ENCODE measurements at places on chromosomes 1 and 21.

DNA sequence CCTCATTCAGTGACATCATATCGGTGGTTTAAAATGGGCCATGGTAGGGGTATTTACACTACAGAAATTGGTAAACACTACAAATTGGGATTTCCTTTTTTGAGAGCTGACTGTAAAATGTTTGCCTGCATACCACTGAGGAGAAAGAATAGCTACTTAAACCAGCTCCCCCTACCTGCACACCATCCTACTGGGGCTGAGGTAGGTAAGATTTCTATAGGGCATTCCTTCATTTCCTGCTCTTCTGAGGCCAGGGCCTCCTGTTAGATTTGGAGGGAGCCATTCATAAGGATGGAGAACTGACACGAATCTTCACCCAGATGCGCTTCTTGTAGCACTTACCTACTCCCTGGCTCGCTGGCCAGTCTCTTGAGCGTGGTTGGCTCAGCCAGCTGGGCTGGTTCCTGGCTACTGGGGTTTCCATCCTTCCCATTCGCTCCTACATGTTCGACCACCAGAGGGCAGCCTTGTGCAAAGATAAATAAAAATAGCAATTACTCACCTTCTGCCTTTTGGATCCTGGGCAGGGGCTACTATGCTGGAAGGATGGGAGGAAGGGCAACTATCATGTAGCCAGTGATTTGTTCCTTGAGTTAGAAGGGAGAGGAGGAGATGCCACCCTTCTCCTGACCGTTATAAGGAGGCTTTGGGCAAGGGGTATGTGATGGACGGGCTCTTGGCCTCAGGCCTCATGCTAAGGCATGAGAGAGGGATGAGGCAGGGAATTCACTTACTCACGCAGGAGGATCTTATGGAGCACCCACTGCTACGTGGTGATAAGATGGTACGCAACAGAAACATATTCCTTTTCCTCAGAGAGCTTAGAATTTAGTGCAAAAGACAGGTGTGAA lies 10.7 kb downstream of the OPTC start:
- H3K36me3 ChIP-seq, result no peaks in the 10 kb centered on the region
- no peak overlapping the region for H3K27ac ChIP-seq

DNA sequence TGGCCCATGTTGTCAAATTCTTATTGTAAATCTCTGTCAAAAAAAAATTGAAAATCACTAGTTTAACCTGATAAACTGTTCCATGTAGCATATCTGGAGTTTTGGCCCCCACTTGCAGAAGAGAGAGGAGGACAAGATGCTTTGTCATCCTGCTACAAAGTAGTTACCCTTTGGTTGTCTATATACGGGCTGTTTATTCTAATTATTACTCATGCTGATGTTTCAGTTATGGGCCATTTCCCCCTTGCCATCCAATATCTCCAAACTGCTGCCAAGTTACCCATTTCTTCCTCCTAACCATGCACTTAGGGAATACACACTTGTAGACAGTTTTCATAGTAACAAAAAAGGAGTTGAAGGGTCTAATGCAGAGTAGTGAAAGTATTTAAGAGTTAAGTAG lies 22.6 kb downstream of the STX12 start:
- H3K4me3 ChIP-seq, result no peak overlapping the region
- DNase-seq, result peak; percentile 52
- H3K36me3 ChIP-seq, result peaks cover 35% of the 10 kb centered on the region
- no peak overlapping the region for H3K27ac ChIP-seq
- H3K4me1 ChIP-seq, result no peaks in the 10 kb centered on the region

GRCh38 chr1:65946376-65946775 lies 153.7 kb downstream of the PDE4B start:
- H3K27me3 ChIP-seq, result no peaks in the 10 kb centered on the region
- no peaks in the 10 kb centered on the region for H3K36me3 ChIP-seq
- no peaks in the 10 kb centered on the region for H3K4me1 ChIP-seq

GRCh38 chr1:186654741-186655140 lies 25.5 kb downstream of the PTGS2 start:
- no peaks in the 10 kb centered on the region for H3K27me3 ChIP-seq
- H3K4me1 ChIP-seq, result no peaks in the 10 kb centered on the region
- no peak overlapping the region for H3K27ac ChIP-seq
- DNase-seq, result no peak
- no peaks in the 10 kb centered on the region for H3K36me3 ChIP-seq

GRCh38 chr1:125064481-125064880 lies 3879.7 kb downstream of the SRGAP2C start:
- no peak overlapping the region for H3K4me3 ChIP-seq
- no peak overlapping the region for H3K27ac ChIP-seq
- DNase-seq, result no peak

GRCh38 chr1:115133440-115133839 lies 44.1 kb upstream of the TSPAN2 start:
- H3K27me3 ChIP-seq, result no peaks in the 10 kb centered on the region
- DNase-seq, result peak; percentile 68
- H3K4me3 ChIP-seq, result no peak overlapping the region
- H3K4me1 ChIP-seq, result peaks cover 9% of the 10 kb centered on the region
- H3K27ac ChIP-seq, result no peak overlapping the region

- peaks cover 4% of the 10 kb centered on the region for H3K36me3 ChIP-seq
- no peak overlapping the region for H3K4me3 ChIP-seq
- H3K4me1 ChIP-seq, result peaks cover 57% of the 10 kb centered on the region
These were observed 15.1 kb upstream of the ECE1 start for GRCh38 chr1:21305155-21305899.

DNA sequence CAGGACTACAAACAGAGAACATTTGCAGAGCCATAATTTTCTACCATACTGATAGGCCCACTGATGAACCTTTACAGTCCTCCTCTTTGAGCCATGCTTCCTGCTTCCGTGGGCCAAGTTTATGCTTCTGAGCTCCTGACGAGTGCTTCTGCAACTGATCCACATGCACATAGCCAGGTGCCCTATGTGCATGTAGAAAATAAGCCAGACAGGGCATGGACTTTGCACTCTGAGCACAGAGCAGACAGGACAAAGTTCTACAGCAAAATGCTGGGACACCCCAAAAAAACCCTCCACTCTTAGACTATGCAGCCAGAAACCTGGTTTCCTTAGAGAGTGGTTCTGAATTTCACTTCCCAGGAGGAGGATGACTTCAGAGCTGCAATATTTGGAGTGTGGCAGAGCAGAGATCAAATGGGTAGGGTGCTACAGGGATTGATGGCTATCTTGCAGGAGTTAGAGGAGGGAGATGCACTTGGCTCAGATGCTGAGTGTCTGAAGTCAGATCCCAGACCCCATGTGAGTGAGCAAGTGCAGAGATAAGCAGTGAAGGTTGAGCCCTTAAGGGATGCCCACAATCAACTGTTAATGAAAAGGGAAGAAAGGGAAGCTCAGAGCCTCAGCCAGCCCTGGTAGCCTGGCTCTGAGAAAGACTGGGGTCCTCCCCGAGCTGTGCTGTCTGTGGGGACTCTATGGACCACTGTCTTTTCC lies 230.9 kb downstream of the DUSP10 start:
- H3K27ac ChIP-seq, result no peak overlapping the region
- no peaks in the 10 kb centered on the region for H3K36me3 ChIP-seq

DNA sequence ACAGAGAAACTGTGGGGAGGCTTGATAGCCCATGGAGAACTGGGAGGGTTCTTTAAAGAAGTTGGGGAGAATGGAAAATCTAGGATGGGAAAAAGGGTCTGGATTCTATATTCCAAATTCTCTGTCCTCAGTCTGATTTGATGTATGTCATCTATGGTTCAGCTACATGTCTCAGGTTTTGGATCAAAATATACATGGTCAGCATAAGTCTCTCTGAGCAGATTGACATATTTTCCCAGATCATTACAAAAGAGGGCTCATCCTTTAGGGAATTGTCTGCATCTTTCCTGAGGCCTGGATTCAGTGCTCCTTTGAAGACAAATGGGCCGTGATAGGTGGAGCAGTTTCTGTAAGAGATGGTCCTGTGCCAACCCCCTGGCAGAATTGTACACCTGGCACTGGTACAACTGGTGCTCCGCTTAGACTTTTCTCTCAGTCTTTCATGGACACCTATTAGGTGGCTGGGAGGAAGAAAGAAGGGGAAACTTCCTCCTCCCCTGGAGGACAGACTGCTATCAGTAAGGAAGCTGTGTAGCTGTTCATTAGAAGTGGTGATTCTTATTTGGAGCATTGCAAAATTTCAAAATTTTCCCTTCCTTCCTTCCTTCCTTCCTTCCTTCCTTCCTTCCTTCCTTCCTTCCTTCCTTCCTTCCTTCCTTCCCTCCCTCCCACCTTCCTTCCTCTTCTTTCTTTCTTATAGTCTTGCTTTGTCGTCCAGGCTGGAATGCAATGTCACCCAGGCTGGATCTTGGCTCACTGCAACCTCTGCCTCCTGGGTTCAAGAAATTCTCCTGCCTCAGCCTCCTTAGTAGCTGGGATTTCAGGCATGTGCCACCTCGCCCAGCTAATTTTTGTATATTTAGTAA lies 26.1 kb upstream of the RGL1 start:
- DNase-seq, result no peak
- no peaks in the 10 kb centered on the region for H3K36me3 ChIP-seq
- peaks cover 4% of the 10 kb centered on the region for H3K4me1 ChIP-seq
- no peak overlapping the region for H3K27ac ChIP-seq

GRCh38 chr21:42474043-42474831 lies 21.8 kb downstream of the RSPH1 start:
- H3K27ac ChIP-seq, result no peak overlapping the region
- no peak overlapping the region for H3K4me3 ChIP-seq
- peaks cover 7% of the 10 kb centered on the region for H3K27me3 ChIP-seq
- no peaks in the 10 kb centered on the region for H3K36me3 ChIP-seq
- DNase-seq, result no peak

DNA sequence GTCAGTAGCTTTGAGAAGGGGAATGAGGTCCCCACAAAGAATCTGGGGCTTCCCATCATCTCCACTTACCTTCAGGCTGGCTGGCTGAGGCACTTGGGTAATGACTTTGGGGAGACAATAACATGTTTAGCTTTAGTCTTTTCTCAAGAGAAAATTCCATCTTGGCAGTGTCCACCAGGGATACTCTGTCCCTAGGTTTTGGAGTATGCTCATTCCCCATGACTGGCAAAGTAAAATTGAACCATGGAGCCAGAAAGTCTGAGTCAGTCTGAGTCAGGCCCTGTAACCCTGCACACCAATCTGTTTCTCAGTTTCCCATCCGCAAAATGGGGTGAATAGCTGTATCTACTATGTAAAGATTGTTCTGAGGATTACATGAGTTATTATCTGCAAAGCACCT lies 28.2 kb downstream of the RUNX1 start:
- DNase-seq, result peak; percentile 49
- no peak overlapping the region for H3K27ac ChIP-seq
- no peak overlapping the region for H3K4me3 ChIP-seq

GRCh38 chr1:62462370-62462769 lies 25.5 kb downstream of the USP1 start:
- H3K4me3 ChIP-seq, result no peak overlapping the region
- DNase-seq, result no peak
- H3K4me1 ChIP-seq, result no peaks in the 10 kb centered on the region
- no peaks in the 10 kb centered on the region for H3K27me3 ChIP-seq
- H3K36me3 ChIP-seq, result peaks cover 16% of the 10 kb centered on the region

- H3K36me3 ChIP-seq, result peaks cover 29% of the 10 kb centered on the region
- peak overlapping the region; percentile 59 for H3K27ac ChIP-seq
These were observed 11.9 kb downstream of the ECE1 start for GRCh38 chr1:21278208-21278859.

GRCh38 chr1:43473463-43473862 lies 19.7 kb upstream of the HYI start:
- peaks cover 19% of the 10 kb centered on the region for H3K4me1 ChIP-seq
- H3K27ac ChIP-seq, result peak overlapping the region; percentile 86
- no peaks in the 10 kb centered on the region for H3K27me3 ChIP-seq
- H3K4me3 ChIP-seq, result no peak overlapping the region

GRCh38 chr1:231395998-231396390 lies 26.1 kb downstream of the EGLN1 start:
- H3K27me3 ChIP-seq, result no peaks in the 10 kb centered on the region
- no peak overlapping the region for H3K27ac ChIP-seq
- no peak overlapping the region for H3K4me3 ChIP-seq
- DNase-seq, result no peak
- peaks cover 8% of the 10 kb centered on the region for H3K4me1 ChIP-seq

GRCh38 chr1:225667362-225667761 lies 14.4 kb upstream of the ENAH start:
- H3K4me1 ChIP-seq, result no peaks in the 10 kb centered on the region
- no peak overlapping the region for H3K27ac ChIP-seq
- H3K27me3 ChIP-seq, result no peaks in the 10 kb centered on the region
- no peaks in the 10 kb centered on the region for H3K36me3 ChIP-seq

- no peak overlapping the region for H3K4me3 ChIP-seq
- no peak for DNase-seq
- no peaks in the 10 kb centered on the region for H3K27me3 ChIP-seq
- no peak overlapping the region for H3K27ac ChIP-seq
- H3K36me3 ChIP-seq, result no peaks in the 10 kb centered on the region
These were observed 168.0 kb downstream of the PRDM16 start for GRCh38 chr1:3236955-3237354.

DNA sequence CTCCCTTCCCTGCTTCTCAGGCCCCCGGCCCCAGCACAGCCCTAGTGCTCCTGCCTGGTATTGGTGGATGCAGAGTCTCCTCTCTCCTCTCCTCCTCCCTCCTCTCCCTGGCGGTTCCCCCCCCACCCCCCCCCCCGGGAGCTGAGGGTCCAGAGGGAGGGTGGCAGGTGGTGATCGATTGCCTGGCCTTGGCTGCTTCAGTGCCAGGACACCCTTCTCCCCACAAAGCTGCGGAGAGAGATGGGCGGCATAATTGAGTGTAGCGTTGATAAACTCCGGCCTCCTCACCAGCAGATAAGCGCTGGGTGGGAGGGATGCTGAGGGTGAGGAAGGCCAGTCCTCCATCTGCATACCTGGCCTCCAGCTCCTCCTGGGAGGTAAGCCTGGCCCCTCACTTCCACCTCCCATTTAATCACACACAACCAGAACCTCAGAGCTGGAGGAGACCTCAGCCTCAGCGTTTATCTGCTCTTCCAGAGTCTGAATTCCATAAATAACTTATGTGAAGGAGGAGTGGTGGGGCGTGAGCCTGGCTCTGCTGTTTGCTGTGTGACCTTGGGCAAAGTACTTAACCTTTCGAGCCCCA lies 60.8 kb downstream of the LRRN2 start:
- H3K27me3 ChIP-seq, result peaks cover 49% of the 10 kb centered on the region
- no peak overlapping the region for H3K27ac ChIP-seq
- H3K4me3 ChIP-seq, result no peak overlapping the region
- no peak for DNase-seq

GRCh38 chr1:204660509-204660908 lies 25.0 kb downstream of the LRRN2 start:
- no peak overlapping the region for H3K4me3 ChIP-seq
- DNase-seq, result no peak
- no peaks in the 10 kb centered on the region for H3K36me3 ChIP-seq
- peaks cover 20% of the 10 kb centered on the region for H3K27me3 ChIP-seq
- no peak overlapping the region for H3K27ac ChIP-seq
- H3K4me1 ChIP-seq, result no peaks in the 10 kb centered on the region

DNA sequence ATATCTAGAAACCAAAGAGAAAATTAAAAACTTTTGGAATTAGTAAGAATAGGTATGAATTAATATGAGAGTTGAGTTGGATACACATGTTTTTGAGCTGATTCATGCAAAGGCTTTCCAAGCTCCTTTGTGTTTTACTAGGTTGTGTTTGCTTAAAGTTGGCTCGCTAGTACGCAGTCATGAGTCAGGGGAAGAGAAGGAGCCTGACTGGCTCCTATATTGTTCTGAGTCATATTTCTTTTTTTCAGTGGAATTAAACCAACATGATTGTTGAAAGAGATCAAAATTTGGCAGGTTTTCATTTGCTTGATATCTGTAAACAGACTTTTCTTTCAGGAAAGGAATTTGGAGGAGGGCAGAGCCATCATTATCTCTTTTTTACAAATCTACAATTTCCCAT lies 66.7 kb downstream of the MAGI3 start:
- DNase-seq, result peak; percentile 98
- H3K4me3 ChIP-seq, result no peak overlapping the region
- H3K4me1 ChIP-seq, result peaks cover 2% of the 10 kb centered on the region
- H3K27me3 ChIP-seq, result no peaks in the 10 kb centered on the region

GRCh38 chr1:119373465-119373864 lies 4.9 kb downstream of the HAO2 start:
- no peak overlapping the region for H3K27ac ChIP-seq
- peaks cover 2% of the 10 kb centered on the region for H3K27me3 ChIP-seq
- no peaks in the 10 kb centered on the region for H3K4me1 ChIP-seq
- H3K36me3 ChIP-seq, result no peaks in the 10 kb centered on the region
